ENCODE measurements at places on chromosomes 5 and 9. TPM values are rescaled to one million over a fixed set of nuclear protein-coding genes. Genes with fewer than 3 reads are reported as not detected.

Gene EIF4E1B
- polyA plus RNA-seq = 1.5 TPM

Gene MSX2
- 0.47 TPM for polyA plus RNA-seq

Gene C9orf40
- 1.5 TPM for polyA plus RNA-seq

Gene SLC6A7
- not detected for polyA plus RNA-seq

Gene SPINK5
- 0.27 TPM for polyA plus RNA-seq

Gene MVB12B
- polyA plus RNA-seq = 2.7 TPM

Gene PLPP7
- 0.94 TPM for polyA plus RNA-seq

Gene CERT1
- 6.2 TPM for polyA plus RNA-seq

Gene TRIM32
- 2.4 TPM for polyA plus RNA-seq

Gene LCN1
- not detected for polyA plus RNA-seq

Measured in pancreas (tissue), 10 donors.